ENCODE measurements at places on chromosomes 3 and 15.

GRCh38 chr15:74519311-74519710 lies 21.7 kb upstream of the ARID3B start:
- DNase-seq = no peak

- no peak for DNase-seq
Observed at GRCh38 chr15:88043396-88043795, 213.1 kb downstream of the NTRK3 start.

GRCh38 chr3:78665776-78666469 lies 1101.9 kb downstream of the ROBO1 start:
- DNase-seq = no peak

DNA sequence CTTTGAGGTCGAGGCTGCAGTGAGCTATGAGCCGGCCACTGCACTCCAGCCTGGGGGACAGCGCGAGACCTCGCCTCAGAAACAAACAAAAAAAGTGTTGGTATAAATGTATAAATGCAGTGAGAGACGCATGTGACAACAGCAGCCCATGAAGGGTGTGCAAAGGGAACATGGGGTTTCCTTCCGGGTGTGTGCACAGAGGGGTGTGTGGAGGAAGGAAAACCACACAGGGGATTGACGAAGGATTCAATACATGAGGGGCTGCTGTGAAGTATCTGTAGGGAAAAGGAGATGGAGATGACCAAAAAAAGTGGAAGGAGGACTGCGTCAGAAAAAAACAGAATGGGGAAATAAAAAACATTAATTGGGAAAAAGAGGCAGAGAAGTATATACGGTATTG lies 1.1 kb downstream of the MTFMT start:
- no peak for DNase-seq

GRCh38 chr15:64001148-64001547 lies 45.1 kb downstream of the DAPK2 start:
- no peak for DNase-seq

DNA sequence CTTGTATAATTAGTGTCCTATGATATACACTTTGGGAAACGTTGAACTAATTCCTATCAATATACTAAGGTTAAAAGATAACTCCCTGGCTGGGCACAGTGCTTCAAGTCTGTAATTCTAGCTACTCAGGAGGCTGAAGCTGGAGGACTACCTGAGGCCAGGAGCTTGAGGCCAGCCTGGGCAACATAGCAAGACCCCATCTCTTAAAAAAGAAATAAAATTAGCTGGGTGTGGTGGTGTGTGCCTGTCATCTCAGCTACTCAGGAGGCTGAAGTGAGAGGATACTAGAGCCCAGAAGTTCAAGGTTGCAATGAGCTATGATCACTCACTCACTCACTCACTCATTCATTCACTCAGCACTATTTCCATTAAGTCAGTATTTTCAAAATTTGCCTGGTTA lies 55.2 kb downstream of the SLC12A6 start:
- no peak for DNase-seq
